ENCODE measurements at places on chromosomes 3 and 15.

GRCh38 chr3:171333784-171334464 lies 126.3 kb downstream of the TNIK start:
- DNase-seq: no peak

DNA sequence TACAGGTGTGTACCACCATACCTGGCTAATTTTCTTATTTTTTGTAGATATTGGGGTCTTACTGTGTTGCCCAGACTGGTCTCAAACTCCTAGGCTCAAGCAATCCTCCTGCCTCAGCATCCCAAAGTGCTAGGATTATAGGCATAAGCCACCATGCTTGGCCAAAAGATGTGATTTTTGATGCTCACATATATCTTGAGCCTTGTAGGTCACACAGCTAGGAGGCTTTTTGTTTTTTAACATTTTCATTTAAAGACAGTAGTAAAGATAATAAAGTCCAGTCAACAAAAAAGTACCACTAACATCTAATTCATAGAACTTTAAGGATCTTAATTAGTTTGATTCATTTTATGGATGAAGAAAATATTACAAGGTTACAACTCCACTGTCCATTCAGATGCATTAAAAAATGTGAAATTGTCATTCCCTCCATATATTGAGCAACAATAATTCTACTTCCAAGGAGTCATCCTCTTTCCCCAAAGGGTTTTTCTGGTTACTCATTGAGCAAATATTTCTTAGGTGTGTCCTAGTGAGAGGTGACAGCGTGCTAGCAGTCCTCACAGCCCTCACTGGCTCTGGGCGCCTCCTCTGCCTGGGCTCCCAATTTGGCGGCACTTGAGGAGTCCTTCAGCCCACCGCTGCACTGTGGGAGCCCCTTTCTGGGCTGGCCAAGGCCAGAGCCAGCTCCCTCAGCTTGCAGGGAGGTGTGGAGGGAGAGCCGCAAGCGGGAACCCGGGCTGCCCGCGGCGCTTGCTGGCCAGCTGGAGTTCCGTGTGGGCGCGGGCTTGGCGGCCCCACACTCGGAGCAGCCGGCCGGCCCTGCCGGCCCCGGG lies 8.3 kb upstream of the TASOR start:
- no peak for DNase-seq

GRCh38 chr3:191373327-191373726 lies 43.0 kb upstream of the UTS2B start:
- no peak for DNase-seq

GRCh38 chr15:98599909-98600691 lies 48.2 kb upstream of the IGF1R start:
- no peak for DNase-seq

GRCh38 chr3:158916111-158916510 lies 114.3 kb downstream of the MFSD1 start:
- no peak for DNase-seq

GRCh38 chr15:82942691-82943090 lies 9.8 kb downstream of the HOMER2 start:
- no peak for DNase-seq

- no peak for DNase-seq
These were observed 60.3 kb downstream of the DOCK3 start for GRCh38 chr3:50734985-50735384.

DNA sequence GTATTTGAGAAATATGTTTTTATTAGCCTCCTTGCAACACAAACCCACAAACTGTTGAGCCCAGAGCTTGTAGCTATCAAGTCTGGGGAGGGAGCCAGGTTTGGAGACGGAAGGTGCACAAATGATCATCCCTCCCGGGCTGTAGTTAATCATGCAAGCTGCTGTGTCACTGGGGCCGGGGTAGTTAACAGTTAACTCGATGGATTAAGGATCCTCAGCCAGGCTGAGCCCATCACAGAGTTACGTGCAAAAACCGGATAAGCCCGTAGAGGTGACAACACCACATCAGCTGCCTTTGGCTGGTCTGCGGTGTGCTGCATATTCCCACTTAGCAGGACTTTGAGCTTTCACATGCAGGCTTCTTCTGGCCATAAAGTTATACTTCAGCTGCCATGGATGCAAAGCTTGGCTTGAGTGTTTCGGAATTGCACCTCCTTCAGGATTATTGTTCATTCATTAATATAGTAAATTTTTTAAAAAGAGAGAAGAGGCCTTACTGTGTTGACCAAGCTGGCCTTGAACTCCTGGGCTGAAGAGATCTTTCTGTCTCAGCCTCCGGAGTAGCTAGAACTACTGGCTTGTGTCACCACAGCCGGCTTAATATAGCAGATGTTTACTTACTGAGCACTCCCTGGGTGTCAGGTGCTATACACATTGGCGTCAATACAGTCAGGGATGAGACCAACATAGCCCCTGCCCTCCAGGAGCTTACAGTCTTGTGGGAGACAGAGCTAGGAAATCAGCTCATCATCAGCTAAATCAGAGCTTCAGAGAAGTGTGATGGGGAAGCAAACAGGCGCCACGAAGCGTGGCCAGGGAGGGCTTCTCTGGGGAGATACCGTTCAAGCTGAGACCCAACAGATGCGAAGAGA lies 226.8 kb upstream of the BHLHE40 start:
- DNase-seq: no peak

DNA sequence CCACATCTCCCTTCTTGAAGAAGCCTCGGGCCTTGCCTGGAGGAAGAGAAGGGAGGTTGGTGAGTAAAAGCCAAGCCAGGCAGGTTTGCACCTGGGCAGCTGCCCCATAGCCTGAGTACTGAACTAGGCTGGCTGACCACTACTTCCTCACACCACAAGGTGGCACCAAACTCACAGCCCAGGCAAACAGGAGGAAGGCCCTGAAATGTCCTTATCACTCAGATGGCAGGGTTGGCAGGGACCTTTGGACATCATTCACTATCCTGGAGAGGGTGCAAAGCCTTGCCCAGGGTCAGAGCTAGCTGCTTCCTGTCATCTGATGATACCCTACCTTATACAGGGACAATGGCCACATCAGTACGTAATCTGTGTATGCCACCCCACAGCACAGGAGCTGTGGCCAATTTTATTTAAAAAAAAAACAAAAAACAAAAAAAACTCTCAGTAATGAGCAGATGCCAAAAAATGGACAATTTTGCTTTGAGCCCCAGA lies 2.2 kb upstream of the GRAMD2A start:
- peak; percentile 72 for DNase-seq

DNA sequence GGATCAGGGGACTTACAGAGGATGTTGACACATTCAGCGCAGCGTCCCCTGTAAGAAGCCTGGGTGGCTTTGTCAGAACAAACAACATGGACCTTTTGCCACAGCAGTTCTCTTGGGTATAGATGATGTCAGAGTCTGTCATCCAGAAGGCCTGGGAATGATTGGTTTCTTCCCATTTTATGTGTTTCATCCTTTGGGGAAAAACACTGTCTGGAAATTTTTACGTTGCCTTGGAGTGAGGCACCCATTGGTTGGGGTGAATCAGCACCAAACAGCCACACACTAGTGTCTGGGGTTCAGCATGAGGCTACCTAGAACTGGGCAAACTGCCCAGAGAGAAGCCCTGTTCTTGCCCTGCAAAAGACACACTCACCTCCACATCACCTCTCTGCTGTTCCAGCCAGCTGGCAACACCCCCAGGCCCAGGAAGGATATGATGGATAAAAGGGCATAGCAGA lies 123.0 kb downstream of the FAM43A start:
- no peak for DNase-seq

GRCh38 chr3:129348734-129349133 lies 70.1 kb downstream of the HMCES start:
- DNase-seq: no peak

All from CD4-positive, alpha-beta memory T cell (primary cell).